ENCODE measurements at places on chromosomes 3 and 15. TPM values are rescaled to one million over a fixed set of nuclear protein-coding genes. Genes with fewer than 3 reads are reported as not detected.

Gene SNRPN
- total RNA-seq = 86.8 TPM

Gene MEGF11
- total RNA-seq = 0.73 TPM

Gene CHRM5
- not detected for total RNA-seq

Gene NRROS
- 16.4 TPM for total RNA-seq

Gene C3orf62
- total RNA-seq = 2.3 TPM

Gene DUOXA1
- total RNA-seq = not detected

Gene DPPA2
- total RNA-seq = not detected

Gene SLC9C1
- total RNA-seq = not detected

Gene TPM1
- total RNA-seq = 476 TPM

Gene ZIC1
- total RNA-seq = 0.06 TPM

Gene SLC28A1
- not detected for total RNA-seq

Gene KLHL40
- total RNA-seq = not detected

Gene SLC24A5
- total RNA-seq = not detected

Gene CPOX
- 27.2 TPM for total RNA-seq

Gene ENTPD3
- 0.24 TPM for total RNA-seq

Gene PLAAT1
- total RNA-seq = 5.2 TPM

Gene SI
- not detected for total RNA-seq

Gene SAMMSON
- total RNA-seq = not detected

Gene FAM107A
- total RNA-seq = 74.4 TPM

Gene APBA2
- 53.5 TPM for total RNA-seq
